ENCODE measurements at places on chromosomes 7 and 10.

DNA sequence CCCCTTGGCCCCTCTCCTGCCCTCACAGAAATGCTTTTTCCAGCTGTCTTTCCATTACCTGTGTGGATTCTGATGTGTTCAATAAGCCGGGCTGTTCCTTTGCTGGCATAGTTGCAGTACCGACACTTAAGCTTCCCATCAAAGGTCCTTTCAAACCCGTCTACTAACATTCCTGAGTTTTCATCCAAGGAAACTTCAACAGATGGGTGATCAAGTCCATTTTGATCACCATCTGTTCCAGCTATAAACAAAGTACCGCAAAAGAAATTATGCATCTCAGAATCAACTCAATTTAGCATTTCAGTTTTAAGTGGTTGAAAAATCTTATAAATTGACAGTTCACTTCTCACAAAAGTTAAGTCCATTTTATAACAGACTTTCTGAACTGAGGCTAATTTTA lies 12.7 kb downstream of the IKZF5 start:
- H3K36me3 ChIP-seq = peaks cover 34% of the 10 kb centered on the region
- no peak overlapping the region for H3K27ac ChIP-seq
- H3K27me3 ChIP-seq = no peaks in the 10 kb centered on the region

DNA sequence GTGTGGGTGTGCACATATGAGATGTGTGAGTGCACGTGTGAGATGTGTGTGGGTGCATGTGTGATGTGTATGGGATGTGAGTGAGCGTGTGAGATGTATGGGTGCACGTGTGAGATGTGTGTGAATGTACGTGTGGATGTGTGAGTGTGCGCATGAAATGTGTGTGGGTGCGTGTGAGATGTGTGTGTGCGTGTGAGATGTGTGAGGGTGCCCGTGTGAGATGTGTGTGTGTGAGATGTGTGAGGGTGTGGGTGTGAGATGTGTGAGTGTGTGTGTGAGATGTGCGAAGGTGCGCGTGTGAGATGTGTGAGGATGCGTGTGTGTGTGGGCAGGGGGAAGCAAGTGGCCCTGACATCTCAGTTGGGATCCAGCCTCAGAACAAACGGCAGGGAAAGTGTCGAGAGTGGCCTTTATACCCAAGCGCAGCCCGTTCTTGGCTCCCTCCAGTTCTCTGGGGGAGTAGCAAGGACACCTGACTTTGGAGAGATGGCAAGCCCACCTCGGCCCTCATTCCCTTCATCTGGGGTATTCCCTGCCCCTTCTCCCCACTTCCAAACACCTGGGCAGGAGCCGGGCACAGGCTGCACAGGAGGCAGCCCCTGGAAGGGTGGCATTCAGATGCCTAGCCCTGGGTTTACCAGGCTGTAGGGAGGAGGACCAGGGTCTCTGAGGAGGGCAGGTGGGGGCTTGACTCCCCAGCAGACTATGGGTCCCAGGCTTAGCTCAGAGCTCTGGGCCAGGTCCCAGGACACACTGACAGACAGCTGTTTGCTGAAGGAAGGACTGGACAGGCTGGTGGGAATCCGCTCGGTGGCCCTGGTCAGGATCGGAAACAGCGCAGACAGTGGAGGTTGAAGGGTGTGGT lies 31.6 kb downstream of the PPIF start:
- H3K27ac ChIP-seq = no peak overlapping the region
- H3K4me3 ChIP-seq = no peak overlapping the region
- peaks cover 2% of the 10 kb centered on the region for H3K27me3 ChIP-seq
- no peak for DNase-seq

GRCh38 chr10:16439295-16439694 lies 2.5 kb downstream of the PTER start:
- DNase-seq = no peak
- H3K4me1 ChIP-seq = peaks cover 39% of the 10 kb centered on the region
- H3K4me3 ChIP-seq = peak overlapping the region; percentile 44
- H3K27ac ChIP-seq = no peak overlapping the region
- peaks cover 30% of the 10 kb centered on the region for H3K36me3 ChIP-seq

GRCh38 chr7:67573639-67574038 lies 577.0 kb downstream of the TYW1 start:
- H3K27ac ChIP-seq = no peak overlapping the region
- DNase-seq = no peak
- H3K36me3 ChIP-seq = no peaks in the 10 kb centered on the region
- H3K4me3 ChIP-seq = no peak overlapping the region
- H3K27me3 ChIP-seq = no peaks in the 10 kb centered on the region

DNA sequence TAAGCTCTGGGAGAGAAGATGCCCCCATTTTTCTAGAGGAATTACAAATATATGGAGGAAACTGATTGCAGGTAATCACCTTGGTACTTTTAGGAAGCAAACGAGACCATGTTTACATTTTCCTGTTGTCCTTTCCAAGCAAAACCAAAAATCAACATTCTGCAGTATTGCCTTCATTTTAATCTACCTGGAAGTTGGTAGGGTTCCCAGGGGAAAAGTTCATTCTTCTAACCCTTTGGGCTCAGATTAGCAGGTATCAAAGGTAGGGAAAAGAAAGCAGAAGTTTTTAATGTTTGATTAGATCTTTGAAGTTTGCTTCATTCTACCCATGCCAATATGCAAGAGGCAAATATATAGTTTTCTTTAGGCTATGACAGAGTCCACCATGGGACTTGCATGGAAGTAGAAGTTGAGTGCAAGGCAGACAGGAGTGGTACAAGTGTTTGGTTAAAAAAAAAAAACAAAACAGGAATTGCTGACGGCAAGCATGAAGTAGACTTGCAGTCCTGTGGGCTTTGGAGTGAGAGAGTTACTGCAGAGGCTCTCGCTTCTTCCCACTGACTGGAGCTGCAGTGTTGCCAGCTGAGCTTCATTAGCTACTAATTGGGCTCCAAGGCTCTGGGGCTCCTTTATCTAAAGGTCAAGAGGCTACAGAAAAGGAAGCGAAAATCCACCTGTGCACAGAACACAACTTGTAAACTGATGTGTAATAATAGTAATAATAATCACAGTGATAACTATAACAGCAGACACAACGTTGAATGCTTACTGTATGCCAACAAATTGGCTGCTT lies 28.9 kb upstream of the ASAH2 start:
- H3K4me1 ChIP-seq = no peaks in the 10 kb centered on the region
- peaks cover 47% of the 10 kb centered on the region for H3K27me3 ChIP-seq
- no peak overlapping the region for H3K27ac ChIP-seq
- no peaks in the 10 kb centered on the region for H3K36me3 ChIP-seq

DNA sequence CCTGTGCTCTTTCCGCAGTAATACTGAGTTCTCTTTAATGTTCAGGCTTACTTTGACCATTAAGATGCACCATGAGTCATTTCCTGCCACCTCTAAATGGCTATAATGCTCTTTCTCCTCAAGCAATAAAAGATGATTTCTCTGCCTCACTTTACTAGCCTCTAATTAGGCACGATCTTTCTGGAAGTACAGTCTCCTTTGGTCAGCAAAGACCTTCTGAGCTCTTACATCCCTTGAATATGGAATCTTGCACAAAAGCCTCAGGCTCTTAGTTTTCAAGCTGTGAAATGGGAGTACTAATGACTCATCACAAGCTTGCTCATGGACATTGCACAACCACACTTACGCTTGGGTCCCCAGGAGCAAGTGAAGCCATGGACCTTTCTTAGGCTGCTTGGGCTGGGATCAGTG lies 85.9 kb downstream of the FRMD4A start:
- H3K27me3 ChIP-seq = peaks cover 1% of the 10 kb centered on the region
- H3K27ac ChIP-seq = no peak overlapping the region
- no peak for DNase-seq
- H3K4me1 ChIP-seq = no peaks in the 10 kb centered on the region

DNA sequence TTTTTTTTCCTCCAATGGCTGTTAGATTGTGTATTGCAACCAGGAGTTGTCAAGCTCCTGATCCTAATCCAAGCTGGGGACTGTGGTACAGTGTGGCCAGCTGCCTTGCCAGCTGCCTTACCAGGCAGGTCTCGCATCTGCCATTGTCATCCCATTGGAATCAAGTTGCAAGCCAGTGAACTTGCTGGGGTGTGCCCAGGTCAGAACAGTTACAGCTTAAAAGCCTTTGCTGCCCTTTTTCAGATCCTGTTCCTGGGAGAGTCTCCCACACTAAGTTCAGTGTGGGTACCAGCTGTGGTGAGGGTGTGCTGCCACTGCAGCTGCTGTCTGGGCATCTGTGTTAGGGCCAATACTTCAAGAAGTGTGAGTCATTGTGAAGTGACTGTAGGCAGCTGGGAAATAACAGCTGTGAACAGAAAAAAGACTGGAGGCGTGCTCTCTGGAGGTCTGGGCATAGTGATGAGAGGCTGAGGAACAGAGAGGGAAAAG lies 72.8 kb downstream of the CCNY start:
- H3K4me3 ChIP-seq = no peak overlapping the region
- no peaks in the 10 kb centered on the region for H3K27me3 ChIP-seq
- DNase-seq = no peak
- no peak overlapping the region for H3K27ac ChIP-seq

- DNase-seq = no peak
- peaks cover 5% of the 10 kb centered on the region for H3K36me3 ChIP-seq
- no peak overlapping the region for H3K27ac ChIP-seq
These were observed 29.3 kb downstream of the KMT2C start for GRCh38 chr7:152406491-152406890.

DNA sequence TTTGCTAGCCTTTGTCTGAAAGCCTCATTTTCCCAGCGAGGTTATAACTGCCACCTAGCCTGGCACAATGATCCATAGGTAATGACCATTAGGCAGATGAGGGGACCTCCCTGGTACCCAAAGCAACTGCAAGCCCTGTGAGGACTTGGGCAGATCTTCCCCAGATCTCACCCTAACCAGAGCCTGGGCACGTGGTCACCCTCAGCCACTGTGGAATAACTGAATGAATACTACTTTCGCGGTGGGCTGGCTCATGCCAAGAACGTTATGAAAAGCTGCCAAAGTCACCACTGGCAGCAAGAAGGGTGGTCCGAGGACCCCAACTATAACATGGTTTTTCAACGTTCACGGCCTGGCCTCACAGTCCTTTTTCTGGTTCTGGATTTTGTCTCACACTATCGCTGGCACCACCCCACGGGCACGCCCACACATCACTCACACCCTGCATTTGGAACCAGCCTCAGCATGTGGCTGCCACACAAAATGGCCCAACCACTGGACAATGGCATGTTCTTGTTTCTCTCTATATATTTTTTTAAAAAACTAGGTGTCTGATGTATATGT lies 3.4 kb downstream of the PRKAG2 start:
- H3K27ac ChIP-seq = no peak overlapping the region
- DNase-seq = no peak
- peaks cover 6% of the 10 kb centered on the region for H3K4me1 ChIP-seq
- H3K27me3 ChIP-seq = peaks cover 16% of the 10 kb centered on the region

GRCh38 chr7:71140264-71140663 lies 8.3 kb downstream of the GALNT17 start:
- no peaks in the 10 kb centered on the region for H3K27me3 ChIP-seq
- no peak overlapping the region for H3K4me3 ChIP-seq
- H3K27ac ChIP-seq = no peak overlapping the region
- DNase-seq = no peak
- no peaks in the 10 kb centered on the region for H3K4me1 ChIP-seq
- H3K36me3 ChIP-seq = no peaks in the 10 kb centered on the region

GRCh38 chr7:50450590-50451032 lies 461 bp upstream of the FIGNL1 start:
- H3K36me3 ChIP-seq = peaks cover 20% of the 10 kb centered on the region
- peak; percentile 76 for DNase-seq
- H3K27me3 ChIP-seq = peaks cover 10% of the 10 kb centered on the region
- H3K27ac ChIP-seq = peak overlapping the region; percentile 80
- H3K4me1 ChIP-seq = peaks cover 33% of the 10 kb centered on the region

DNA sequence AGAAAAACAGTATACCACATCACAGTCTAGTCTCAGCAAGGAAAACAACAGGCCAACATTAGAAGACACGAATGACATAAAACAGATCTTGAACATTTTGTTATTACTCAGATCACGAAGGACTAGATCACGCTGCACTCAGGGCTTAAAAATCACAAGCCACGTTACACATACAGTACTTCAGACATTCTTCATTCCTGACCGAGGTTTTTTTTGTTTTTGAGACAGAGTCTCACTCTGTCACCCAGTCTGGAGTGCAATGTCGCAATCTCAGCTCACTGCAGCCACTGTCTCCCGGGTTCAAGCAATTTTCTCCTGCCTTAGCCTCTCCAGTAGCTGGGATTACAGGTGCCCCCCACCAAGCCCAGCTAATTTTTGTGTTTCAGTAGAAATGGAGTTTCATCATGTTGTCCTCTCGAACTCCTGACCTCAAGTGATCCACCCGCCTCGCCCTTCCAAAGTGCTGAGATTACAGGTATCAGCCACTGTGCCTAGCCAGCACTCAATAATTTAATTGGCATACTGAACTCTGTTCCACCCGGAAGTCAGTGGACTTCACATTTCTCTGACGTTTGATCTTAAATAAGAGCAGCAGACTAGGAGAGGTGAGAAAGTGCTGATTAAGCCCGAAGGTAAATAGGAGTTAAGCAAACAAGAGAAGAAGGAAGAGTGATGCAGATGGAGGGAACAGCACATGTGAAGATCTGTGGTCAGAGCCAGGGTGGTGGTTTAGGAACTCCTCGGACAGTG lies 3.5 kb downstream of the AIMP2 start:
- peaks cover 23% of the 10 kb centered on the region for H3K4me1 ChIP-seq
- no peaks in the 10 kb centered on the region for H3K27me3 ChIP-seq
- H3K4me3 ChIP-seq = no peak overlapping the region
- peaks cover 49% of the 10 kb centered on the region for H3K36me3 ChIP-seq
- H3K27ac ChIP-seq = peak overlapping the region; percentile 39

DNA sequence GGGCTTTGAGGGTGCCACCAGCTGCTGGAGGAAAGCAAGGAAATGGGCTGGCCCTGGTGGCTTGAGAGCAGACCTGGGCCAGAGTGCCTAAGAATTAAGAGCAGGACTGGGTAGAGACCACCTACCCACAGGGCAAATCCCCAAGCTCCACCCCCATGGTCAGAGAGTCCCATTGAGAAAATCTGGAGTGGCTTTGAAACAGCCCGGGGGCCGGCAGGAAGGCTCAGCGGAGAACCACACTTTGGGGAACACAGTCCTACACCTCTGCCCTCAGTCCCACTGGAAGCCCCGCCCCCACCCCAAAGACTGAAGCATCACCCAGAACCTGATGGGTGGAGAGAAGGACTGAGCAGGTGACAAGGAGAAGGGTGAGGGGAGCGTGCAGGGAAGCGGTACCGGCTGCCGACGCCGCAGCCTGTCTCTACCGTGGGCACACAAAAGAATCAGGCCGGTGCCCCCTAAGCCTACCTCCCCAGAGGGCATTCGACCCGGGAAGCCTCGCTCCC lies 3.6 kb downstream of the SMARCD3 start:
- H3K4me3 ChIP-seq = peak overlapping the region; percentile 70
- H3K36me3 ChIP-seq = peaks cover 3% of the 10 kb centered on the region
- H3K27ac ChIP-seq = no peak overlapping the region

DNA sequence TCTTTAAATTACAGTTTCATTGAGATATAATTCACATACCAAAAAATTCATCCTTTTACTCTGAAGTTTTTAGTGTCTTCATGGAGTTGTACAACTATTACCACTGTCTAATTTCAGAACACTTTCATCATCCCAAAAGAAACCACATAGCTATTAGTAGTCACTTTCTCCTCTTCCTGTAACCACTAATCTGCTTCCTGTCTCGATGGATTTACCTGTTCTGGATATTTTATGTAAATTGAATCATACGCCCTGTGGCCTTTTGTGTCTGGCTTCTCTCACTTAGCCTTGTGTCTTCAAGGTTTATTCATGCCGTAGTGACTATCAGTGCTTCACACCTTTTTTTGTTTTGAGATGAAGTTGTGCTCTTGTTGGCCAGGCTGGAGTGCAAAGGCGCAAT lies 135.5 kb downstream of the DOCK1 start:
- no peak overlapping the region for H3K4me3 ChIP-seq
- H3K4me1 ChIP-seq = no peaks in the 10 kb centered on the region
- no peak overlapping the region for H3K27ac ChIP-seq
- no peaks in the 10 kb centered on the region for H3K36me3 ChIP-seq
